ENCODE measurements at places on chromosomes 4 and X.

GRCh38 chrX:108036298-108036973 is 8.4 kb upstream of the VSIG1 start:
- DNase-seq = no peak

DNA sequence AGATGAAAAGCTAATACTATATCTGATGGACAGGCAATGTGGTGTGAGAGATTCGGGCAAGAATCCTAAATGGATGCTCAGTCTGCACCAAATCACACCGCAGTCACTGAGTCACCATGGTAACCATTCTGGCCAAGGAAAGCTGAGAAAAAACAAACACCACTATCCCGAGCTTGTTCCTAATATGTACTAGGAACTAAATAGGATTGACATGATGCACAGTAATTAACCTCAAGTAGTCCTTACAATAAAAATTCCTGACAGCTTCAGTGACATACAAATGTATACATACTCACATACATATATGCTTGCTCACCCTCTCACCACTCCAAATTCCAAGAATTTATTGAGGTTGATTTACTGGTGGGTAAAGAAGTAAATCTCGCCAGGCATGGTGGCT is 1.1 kb upstream of the RAB40A start:
- no peak for DNase-seq

DNA sequence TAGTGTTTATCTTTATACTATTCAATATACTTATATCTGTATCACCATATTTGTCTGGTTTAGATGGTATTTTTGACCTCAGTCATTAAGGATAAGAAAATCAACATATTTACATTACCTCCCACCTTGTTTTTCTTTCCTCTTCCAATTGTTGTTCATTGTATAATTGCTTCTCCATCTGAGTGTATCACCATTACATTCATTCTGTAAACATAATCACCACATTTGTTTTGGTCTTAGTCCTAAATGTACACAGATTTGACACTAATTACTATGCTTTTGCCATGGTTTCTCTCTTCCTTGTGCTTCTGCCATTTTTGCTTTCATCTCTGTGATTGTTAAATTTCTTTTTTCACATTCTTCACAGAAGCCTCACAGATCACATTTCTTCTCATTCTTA is 12.7 kb downstream of the ARMCX6 start:
- DNase-seq = no peak

DNA sequence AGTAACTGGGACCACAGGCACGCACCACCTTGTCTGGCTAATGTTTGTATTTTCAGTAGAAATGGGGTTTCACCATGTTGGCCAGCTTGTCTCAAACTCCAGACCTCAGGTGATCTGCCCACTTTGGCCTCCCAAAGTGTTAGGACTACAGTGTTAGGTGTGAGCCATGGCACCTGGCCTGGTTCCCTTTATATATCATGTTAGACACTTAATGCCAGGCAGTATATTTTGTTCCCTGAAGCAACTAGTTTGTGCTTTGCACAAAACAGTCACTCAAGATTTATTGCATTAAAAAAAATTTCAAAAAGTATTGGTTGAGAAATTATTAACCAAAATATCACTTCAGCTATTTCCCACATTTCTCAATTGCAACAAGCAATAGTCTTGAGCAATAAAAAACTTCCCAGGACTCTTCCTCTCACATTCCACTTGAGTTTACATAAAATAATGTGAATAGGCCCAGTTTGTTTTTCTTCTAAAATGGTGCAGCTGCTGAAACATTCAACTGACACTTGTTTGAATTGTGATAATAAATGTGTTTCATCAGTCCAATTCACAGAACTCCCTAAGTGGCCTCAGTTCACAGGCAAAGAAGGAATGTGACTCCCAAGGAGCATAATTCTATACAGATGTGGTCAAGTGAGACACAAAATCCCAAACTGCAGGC is 22.7 kb downstream of the CXCL1 start:
- no peak for DNase-seq

- DNase-seq = no peak
These were observed 16.5 kb downstream of the MCF2 start for GRCh38 chrX:139691493-139691842.

- no peak for DNase-seq
These were observed 16.7 kb upstream of the EXOSC9 start for GRCh38 chr4:121784401-121784800.

DNA sequence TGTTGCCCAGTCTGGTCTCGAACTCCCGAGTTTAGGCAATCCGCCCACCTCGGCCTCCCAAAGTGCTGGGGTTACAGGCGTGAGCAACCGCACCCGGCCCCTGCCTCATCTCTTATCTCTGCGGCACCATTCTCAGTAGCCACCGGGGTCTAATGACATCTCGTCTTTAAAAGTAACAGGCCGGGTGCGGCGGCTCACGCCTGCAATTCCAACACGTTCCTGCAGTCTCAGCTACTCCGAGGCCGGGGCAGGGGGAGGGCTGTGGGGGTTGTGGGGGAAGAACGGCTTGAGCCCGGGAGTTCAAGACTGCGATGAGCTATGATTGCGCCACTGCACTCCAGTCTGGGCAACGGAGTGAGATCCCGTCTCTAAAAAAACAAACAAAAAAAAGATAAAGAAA is 28.8 kb downstream of the ING2 start:
- DNase-seq = no peak

DNA sequence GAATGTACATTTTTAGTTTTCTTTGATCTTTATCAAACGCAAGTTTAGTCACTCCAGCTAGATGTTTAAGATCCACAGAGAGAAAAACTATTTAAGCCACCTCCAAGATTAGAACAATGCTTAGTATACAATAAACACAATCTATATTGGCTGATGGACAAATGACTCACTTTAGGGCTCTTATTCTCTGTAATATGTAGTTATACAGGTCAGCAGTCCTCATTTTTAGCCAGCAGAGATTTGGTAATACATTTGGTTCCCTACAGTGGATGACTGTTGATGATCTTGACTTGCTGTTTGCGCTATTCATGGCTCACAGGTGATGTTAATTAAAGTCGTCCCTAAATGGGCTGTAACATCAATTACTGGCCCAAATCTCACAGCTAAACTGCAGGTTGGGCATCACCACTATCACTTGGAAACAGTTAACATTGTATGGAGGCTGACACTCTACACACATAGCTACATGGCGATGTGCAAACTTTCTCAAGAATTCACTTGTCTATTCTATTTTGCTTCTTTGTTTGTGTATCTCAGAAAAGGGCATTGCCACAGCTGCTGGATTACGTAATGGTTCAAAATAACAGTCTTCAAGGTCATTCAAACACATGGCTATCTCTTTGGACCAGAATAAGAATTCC is 11.8 kb upstream of the DTHD1 start:
- DNase-seq = no peak

- no peak for DNase-seq
These were observed 65.6 kb upstream of the BLTP1 start for GRCh38 chr4:122086338-122087065.

- no peak for DNase-seq
These were observed 2.8 kb upstream of the MAMLD1 start for GRCh38 chrX:150360331-150360730.

- DNase-seq = no peak
These were observed 122.3 kb upstream of the TBL1X start for GRCh38 chrX:9342561-9343051.

DNA sequence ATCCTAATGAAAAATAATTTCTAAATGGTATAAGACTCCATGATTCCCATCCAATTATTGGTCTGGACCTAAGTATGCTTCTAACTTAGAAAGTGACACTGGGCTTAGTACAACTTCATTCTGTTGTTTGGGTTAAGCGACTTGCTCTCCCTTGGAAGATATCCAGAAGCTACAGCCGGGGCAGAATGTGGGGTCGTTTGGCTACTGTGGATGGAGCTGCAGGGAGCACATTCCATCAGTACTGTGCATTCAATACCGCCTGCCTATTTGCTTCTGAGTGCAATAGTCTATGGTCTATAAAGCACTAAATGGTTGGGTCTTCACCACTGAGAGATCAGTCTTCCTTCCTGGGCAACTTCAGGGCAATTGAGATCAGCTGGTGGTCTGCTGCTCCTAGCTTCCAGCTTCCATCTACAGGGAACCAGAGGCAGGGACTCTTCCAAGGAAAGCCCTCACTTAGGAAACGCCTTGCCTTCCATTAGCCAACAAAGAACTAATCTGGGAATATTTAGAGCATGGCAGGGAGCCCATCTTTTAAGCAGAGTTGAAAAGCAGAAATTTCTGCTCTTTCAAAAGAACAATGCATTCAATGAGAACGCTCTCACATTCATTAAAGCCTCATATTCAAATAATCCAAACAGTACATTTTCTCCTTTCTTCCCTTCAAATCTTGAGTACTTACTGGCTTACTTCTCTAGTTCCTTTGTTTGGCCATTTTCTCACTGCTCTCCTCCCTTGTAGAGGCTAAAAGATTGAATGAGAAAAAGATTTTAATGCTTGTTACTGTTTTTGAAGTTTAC is 1049.9 kb upstream of the TENM3 start:
- DNase-seq = no peak
